ENCODE measurements at places on chromosomes 11 and 22. TPM values are rescaled to one million over a fixed set of nuclear protein-coding genes. Genes with fewer than 3 reads are reported as not detected.

Gene KDM4F
- total RNA-seq: not detected

DNA sequence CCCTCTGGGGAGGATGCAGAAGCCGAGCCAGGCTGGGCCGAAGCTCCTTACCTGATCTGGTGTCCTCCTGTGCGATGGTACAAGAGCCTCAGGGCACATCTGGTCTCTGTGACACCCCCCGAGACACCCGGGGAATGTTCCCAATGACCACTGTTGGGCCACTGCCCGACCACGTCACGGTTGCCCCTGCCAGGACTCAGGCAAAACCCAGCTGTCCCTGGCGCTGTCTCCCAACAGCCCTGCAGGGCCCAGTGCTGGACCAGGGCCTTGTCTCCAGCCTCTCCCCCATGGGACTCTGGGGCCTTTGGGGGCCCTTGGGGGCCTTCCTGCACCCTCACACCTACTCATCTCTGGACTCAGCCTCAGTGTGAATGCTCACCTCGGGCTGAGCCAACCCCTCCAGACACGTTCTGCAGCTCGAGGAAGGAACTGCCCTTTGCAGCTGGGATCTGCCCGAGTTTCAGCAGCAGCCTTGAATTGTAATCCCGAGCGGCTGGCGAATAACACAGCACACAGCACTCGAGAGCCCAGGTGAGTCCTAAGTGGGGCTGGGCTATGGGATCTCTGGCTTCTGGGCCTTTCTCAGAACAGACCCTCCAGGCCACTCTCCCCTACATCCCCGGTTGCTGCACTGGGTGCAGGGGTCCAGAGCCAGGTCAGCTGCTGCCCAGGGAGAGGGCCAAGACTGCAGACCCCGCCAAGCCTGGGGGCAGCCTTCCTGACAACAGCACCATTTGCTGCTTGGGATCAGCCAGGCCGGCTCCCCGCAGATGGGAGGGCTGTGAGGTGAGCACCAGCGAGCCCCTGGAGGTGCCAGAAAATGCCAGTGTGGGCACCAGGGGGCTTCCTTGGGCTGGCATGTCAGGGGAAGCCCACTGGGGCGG, 39.8 kb downstream of the RTN4R start:
- no peak overlapping the region for H3K27ac ChIP-seq
- H3K36me3 ChIP-seq: no peaks in the 10 kb centered on the region

DNA sequence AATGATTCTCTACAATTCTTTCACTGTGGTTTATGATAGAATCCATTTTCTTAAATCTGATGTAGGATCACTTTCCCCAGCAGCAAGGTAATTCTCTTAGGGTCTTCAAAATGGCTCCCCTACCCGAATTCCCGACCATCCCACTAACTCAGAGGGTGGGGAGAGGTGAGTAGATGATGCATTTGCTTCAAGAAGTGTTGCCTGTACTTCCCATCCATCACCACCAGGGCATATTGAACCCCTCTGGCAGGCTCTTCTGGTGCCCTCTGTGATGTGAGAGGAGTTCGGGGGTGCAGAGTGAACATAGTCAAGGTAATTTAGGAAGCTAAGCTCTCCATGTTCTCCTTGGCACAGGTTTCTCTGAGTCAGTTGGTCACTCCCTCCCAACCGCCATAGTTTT, 52.3 kb downstream of the ZNRF3 start:
- no peaks in the 10 kb centered on the region for H3K4me1 ChIP-seq
- peak; percentile 10 for DNase-seq
- no peak overlapping the region for H3K27ac ChIP-seq
- no peaks in the 10 kb centered on the region for H3K36me3 ChIP-seq

Gene SEC14L6
- 0.23 TPM for total RNA-seq

Gene KDELR3
- not detected for total RNA-seq

DNA sequence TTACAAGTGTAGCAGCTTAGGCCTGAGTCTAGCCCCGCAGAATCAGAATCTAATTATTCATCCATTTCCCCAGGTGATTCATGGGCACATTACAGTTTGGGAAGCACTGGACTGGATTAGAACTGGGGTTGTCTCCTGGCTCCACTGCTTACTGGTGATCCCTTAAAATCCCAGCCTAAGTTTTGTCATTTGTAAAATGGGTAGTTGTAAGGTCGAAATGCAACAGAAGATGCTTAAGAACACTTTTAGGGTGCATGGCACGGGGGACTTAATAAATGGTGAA, 1.3 kb downstream of the STX3 start:
- H3K36me3 ChIP-seq: no peaks in the 10 kb centered on the region
- H3K4me1 ChIP-seq: peaks cover 27% of the 10 kb centered on the region
- no peaks in the 10 kb centered on the region for H3K27me3 ChIP-seq
- H3K27ac ChIP-seq: no peak overlapping the region
- DNase-seq: no peak
- no peak overlapping the region for H3K4me3 ChIP-seq

DNA sequence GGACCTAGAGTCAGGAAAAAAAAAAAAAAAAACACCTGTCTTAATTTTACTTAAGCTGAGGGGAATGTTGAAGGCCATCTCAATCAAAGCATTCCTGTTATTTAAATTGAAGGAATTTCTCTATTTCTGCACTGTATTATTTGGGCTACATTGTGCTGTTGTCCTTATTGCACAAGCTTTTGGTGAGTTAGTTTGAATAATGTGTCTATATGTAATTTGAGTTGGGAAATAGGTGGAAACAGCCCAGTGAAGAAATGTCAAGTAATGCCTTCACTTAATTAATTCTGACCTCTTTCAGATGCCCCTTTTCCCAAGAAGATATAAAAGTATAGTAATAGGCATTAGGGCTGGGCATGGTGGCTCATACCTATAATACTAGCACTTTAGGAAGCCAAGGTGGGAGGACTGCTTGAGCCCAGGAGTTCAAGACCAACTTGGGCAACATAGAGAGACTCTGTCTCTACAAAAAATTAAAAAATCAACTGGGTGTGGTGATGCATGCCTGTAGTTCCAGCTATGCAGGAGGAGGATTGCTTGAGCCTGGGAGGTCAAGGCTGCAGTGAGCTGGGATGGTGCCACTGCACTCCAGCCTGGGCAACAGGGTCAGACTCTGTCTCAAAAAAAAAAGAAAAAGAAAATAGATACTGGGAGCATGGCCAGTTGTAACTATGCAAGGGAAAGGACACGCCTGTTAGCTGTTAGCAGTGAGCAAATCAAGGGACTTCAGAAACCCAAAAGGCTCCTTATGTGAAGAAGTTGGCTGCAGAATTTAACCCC, 34.9 kb downstream of the OR10A6 start:
- H3K27ac ChIP-seq: no peak overlapping the region
- H3K4me3 ChIP-seq: no peak overlapping the region
- no peaks in the 10 kb centered on the region for H3K36me3 ChIP-seq
- no peaks in the 10 kb centered on the region for H3K27me3 ChIP-seq

GRCh38 chr11:3227568-3228444, 4.4 kb downstream of the MRGPRE start:
- no peak overlapping the region for H3K4me3 ChIP-seq
- H3K4me1 ChIP-seq: peaks cover 10% of the 10 kb centered on the region
- no peaks in the 10 kb centered on the region for H3K27me3 ChIP-seq
- no peaks in the 10 kb centered on the region for H3K36me3 ChIP-seq
- no peak for DNase-seq

GRCh38 chr11:64096835-64097234, 61.1 kb downstream of the FLRT1 start:
- no peak for DNase-seq
- H3K4me3 ChIP-seq: no peak overlapping the region
- no peak overlapping the region for H3K27ac ChIP-seq

Gene BCO2
- 7.2 TPM for total RNA-seq

Gene CST6
- total RNA-seq: not detected

GRCh38 chr11:94781837-94782236, 13.7 kb downstream of the AMOTL1 start:
- no peak overlapping the region for H3K4me3 ChIP-seq
- H3K27me3 ChIP-seq: no peaks in the 10 kb centered on the region
- no peaks in the 10 kb centered on the region for H3K4me1 ChIP-seq
- DNase-seq: no peak

DNA sequence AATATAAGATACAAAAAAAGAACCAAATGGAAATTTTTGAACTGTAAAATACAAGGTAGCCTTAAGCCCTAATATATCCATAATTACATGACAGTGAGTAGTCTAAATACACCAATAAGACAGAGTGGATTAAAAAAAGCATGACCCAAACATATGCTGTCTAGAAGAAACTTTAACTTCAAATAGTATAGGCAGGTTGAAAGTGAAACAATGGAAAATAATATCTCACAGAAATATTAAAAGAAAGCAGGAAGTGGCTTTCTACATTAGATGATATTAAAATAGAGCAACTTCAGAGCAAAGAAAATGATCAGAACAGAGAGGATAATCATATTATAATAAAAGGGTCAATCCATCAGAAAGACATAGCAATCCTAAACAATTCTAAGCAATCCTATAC, 21.8 kb downstream of the DCUN1D5 start:
- H3K4me1 ChIP-seq: peaks cover 4% of the 10 kb centered on the region
- H3K4me3 ChIP-seq: no peak overlapping the region
- DNase-seq: no peak

DNA sequence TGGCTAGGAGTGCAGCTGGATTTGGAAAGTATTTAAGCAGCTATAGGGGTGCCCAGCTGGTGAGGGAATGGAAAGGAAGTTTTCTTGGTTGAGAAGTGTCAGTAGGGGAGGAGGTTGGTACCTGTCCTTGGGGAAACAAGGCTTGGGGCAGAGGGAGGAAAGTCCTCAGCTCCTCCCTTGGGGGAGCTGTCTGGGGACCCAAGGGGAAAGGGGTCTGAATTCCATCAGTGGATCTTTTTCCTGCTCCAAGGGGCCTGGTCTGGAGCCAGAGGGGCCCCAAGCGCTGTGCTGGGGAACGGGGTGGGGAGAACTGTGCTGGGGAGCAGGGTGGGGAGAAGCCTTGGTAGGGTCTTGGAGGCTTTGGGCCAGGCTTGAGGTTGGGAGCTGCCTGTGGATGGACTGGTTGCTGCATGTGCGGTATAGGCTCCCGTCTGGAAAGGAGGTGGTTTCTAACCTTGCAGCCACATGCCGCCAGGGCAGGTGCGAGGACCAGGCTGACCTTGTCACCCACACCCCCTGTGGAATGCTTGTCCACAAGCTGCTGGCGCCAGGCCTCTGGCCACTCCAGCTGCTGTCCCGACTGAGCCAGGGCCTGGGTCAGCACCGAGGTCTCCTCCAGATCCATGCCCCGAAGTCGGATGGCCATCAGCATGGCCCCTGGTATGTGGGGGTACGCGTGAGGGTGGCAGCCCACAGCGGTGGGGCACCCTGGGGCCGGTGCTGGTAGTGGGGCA, 963 bp downstream of the TYMP start:
- no peaks in the 10 kb centered on the region for H3K36me3 ChIP-seq
- DNase-seq: no peak
- H3K27me3 ChIP-seq: no peaks in the 10 kb centered on the region
- peak overlapping the region; percentile 82 for H3K27ac ChIP-seq
- H3K4me1 ChIP-seq: peaks cover 69% of the 10 kb centered on the region

GRCh38 chr11:76293189-76293631, 86.9 kb upstream of the WNT11 start:
- H3K4me1 ChIP-seq: peaks cover 4% of the 10 kb centered on the region
- H3K27ac ChIP-seq: no peak overlapping the region
- no peaks in the 10 kb centered on the region for H3K27me3 ChIP-seq
- H3K36me3 ChIP-seq: no peaks in the 10 kb centered on the region

- no peaks in the 10 kb centered on the region for H3K27me3 ChIP-seq
- H3K36me3 ChIP-seq: no peaks in the 10 kb centered on the region
- no peak for DNase-seq
- H3K27ac ChIP-seq: no peak overlapping the region
- no peak overlapping the region for H3K4me3 ChIP-seq
Observed at GRCh38 chr11:100863080-100863581, 176.0 kb downstream of the ARHGAP42 start.

DNA sequence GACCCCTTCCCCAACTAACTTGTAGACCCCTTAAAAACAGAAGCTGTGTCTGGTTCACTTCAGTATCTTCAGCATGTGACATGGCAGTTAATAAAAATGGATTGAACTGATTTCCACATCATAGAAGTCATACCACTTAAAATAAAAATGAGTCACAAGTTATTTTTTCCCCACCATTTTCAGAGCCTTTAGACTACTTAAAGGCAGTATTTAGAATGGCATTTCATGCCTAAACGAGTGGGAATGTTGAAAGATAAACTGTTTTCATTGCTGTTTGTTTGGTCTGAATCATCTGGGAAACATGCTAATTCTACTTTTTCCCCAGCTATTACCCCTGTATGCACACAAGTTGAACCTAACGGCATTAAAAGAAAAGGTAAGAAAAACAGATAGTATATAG, 324.0 kb downstream of the RAB38 start:
- H3K27ac ChIP-seq: no peak overlapping the region
- no peaks in the 10 kb centered on the region for H3K27me3 ChIP-seq
- H3K4me3 ChIP-seq: no peak overlapping the region
- H3K4me1 ChIP-seq: no peaks in the 10 kb centered on the region

GRCh38 chr22:40541300-40541699, 95.2 kb downstream of the MRTFA start:
- no peaks in the 10 kb centered on the region for H3K4me1 ChIP-seq
- no peaks in the 10 kb centered on the region for H3K36me3 ChIP-seq
- no peak for DNase-seq
- H3K27me3 ChIP-seq: no peaks in the 10 kb centered on the region
- no peak overlapping the region for H3K27ac ChIP-seq
- H3K4me3 ChIP-seq: no peak overlapping the region

Gene SLC2A11
- total RNA-seq: 11.8 TPM

DNA sequence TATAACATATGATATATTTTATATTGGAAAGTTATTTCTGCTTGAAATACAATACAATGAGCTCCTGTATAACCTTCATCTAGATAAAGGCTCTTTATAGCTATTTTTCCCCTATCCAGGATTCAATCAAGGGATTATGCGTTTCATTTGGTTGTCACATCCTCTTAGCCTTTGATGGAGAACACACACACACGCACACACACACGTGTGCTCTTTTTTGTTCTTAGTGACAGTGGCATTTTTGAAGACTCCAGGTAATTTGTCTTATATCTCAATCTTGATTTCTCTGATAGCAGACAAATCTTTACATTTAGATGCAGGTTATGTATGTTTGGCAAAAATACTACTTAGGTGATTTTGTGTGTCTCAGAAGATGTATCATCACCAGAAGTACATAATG, 144.2 kb upstream of the CEP126 start:
- H3K4me1 ChIP-seq: no peaks in the 10 kb centered on the region
- no peaks in the 10 kb centered on the region for H3K27me3 ChIP-seq
- DNase-seq: no peak
- H3K27ac ChIP-seq: no peak overlapping the region
- H3K4me3 ChIP-seq: no peak overlapping the region
- no peaks in the 10 kb centered on the region for H3K36me3 ChIP-seq

All from natural killer cell (primary cell).